ENCODE measurements at places on chromosomes 6 and 20. TPM values are rescaled to one million over a fixed set of nuclear protein-coding genes. Genes with fewer than 3 reads are reported as not detected.

DNA sequence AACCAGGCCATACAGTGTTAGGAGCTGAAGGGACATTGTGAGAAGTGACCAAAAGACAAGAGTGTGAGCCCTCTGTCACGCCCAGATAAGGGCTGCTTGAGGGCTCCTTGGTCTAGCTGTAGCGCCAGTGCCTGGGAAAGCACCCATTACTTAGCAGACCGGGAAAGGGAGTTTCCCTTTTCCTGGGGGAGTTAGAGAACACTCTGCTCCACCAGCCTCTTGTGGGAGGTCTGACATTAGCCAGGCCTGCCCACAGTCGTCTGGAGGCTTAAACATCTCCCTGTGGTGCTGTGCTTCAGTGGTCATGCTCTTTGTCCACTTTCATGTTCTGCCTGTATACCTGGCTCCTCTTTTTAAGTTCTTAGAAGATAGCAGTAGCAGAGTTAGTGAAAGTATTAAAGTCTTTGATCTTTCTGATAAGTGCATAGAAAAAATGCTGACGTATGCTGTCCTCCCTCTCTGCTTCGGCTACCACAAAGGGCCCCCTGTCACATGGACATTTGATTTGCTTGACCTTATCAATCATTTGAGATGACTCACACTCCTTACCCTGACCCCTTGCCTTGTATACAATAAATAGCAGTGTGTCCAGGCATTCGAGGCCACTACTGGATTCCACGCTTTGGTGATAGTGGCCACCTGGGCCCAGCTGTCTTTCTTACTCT lies 201.5 kb upstream of the ECI2 start:
- no peak for DNase-seq

DNA sequence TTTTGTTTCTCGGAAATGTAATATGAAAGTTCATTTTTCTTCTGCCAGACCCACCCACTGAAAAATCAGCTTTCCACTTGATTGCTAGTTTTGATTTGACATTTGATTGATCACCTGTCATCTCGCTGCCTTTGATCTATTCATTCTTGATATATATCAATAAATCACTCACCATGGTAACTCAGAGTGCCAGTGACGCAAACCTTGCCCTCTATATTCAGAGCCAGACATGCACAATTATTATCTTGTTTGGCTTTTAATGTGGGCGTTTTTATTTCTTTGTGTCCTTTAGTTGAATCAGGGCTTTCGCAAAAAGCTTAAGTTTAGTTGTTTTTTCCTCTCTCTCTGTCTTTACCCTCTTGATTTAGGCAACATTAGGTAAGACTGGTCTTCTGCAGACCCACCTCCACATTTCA lies 2.0 kb downstream of the TSHZ2 start:
- no peak for DNase-seq

ZC2HC1B gene
- not detected for total RNA-seq

FITM2 gene
- total RNA-seq: 150 TPM

Measured in Right ventricle myocardium superior (tissue), 1 donor.